ENCODE measurements at places on chromosomes 3 and 15. TPM values are rescaled to one million over a fixed set of nuclear protein-coding genes. Genes with fewer than 3 reads are reported as not detected.

The SAMD7 gene
- not detected for total RNA-seq

The INSYN1 gene
- total RNA-seq, result 1.3 TPM

The PCOLCE2 gene
- total RNA-seq, result 30.3 TPM

The LINGO1 gene
- total RNA-seq, result 10.0 TPM

The NTRK3 gene
- total RNA-seq, result 26.3 TPM

The C3orf62 gene
- total RNA-seq, result 2.1 TPM

The STOML1 gene
- 12.4 TPM for total RNA-seq

The GPR27 gene
- 3.1 TPM for total RNA-seq

The TIPARP gene
- 50.4 TPM for total RNA-seq

The UNC13C gene
- total RNA-seq, result not detected

The MYL3 gene
- total RNA-seq, result not detected

The NLGN1 gene
- not detected for total RNA-seq

The EPHA3 gene
- not detected for total RNA-seq

The SLC24A5 gene
- not detected for total RNA-seq

The FGF12 gene
- 0.81 TPM for total RNA-seq

The CDC25A gene
- 9.2 TPM for total RNA-seq

The RGMA gene
- total RNA-seq, result 0.56 TPM

The GNB4 gene
- 16.3 TPM for total RNA-seq

The CCR9 gene
- not detected for total RNA-seq

The VWA5B2 gene
- 0.60 TPM for total RNA-seq

The ACKR4 gene
- total RNA-seq, result not detected

The NRROS gene
- total RNA-seq, result not detected

The CFAP100 gene
- not detected for total RNA-seq

The GREM1 gene
- 5.8 TPM for total RNA-seq

The GRIP2 gene
- 2.0 TPM for total RNA-seq

The CCDC13 gene
- total RNA-seq, result 0.41 TPM

The AGBL1 gene
- not detected for total RNA-seq

The CPLX3 gene
- total RNA-seq, result not detected

The SLC9C1 gene
- not detected for total RNA-seq

The GABPB1 gene
- total RNA-seq, result 36.8 TPM

The MESP1 gene
- 1.7 TPM for total RNA-seq

The PLSCR2 gene
- not detected for total RNA-seq

The PLS1 gene
- 10.5 TPM for total RNA-seq

The OCA2 gene
- 0.34 TPM for total RNA-seq

The AADAC gene
- total RNA-seq, result 15.8 TPM

The GPR171 gene
- total RNA-seq, result not detected

The CPA3 gene
- total RNA-seq, result not detected

The HOMER2 gene
- total RNA-seq, result 17.5 TPM

The ATP10A gene
- 9.2 TPM for total RNA-seq

The PFN2 gene
- 152 TPM for total RNA-seq

The ADPRH gene
- total RNA-seq, result 2.7 TPM

The GRK7 gene
- total RNA-seq, result not detected

The SNTN gene
- total RNA-seq, result not detected

The ZNF385D gene
- total RNA-seq, result 0.42 TPM

The ARGFX gene
- total RNA-seq, result not detected

The DAPK2 gene
- 5.1 TPM for total RNA-seq

The KCNMB2 gene
- not detected for total RNA-seq

The SPATA12 gene
- 0.62 TPM for total RNA-seq

The ACVR2B gene
- total RNA-seq, result 3.1 TPM

The AGTR1 gene
- total RNA-seq, result 0.72 TPM
